Kidney epithelial cell (primary cell): ENCODE measurements at places on chromosomes 3 and 15. TPM values are rescaled to one million over a fixed set of nuclear protein-coding genes. Genes with fewer than 3 reads are reported as not detected.

Gene KY
- 0.04 and 0.27 TPM in 2 replicates for total RNA-seq

DNA sequence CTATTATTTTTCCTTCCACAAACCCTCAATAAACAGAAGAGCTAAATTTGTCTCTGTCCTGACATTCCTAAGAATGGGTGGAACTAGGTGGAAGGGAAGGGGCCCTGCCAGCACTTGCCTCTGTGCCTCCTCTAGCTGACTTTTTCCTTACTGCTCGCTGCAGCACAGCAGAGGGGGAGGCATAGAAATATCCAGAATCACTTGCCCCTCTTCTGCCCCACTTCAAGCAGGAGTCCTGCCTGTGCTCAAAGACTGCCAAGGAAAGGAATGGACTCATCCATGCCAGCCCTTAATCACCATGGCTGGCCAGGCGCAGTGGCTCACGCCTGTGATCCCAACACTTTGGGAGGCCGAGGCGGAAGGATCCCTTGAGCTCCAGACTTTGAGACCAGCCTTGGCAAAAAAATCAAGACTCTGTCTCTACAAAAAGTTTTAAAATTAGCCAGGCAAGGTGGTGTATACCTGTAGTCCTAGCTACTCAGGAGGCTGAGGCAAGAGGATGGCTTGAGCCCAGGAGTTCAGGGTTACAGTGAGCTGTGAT, 51.8 kb downstream of the ADCY5 start:
- no peak for DNase-seq

Gene LAMB2
- total RNA-seq, result 197 and 262 TPM in 2 replicates

DNA sequence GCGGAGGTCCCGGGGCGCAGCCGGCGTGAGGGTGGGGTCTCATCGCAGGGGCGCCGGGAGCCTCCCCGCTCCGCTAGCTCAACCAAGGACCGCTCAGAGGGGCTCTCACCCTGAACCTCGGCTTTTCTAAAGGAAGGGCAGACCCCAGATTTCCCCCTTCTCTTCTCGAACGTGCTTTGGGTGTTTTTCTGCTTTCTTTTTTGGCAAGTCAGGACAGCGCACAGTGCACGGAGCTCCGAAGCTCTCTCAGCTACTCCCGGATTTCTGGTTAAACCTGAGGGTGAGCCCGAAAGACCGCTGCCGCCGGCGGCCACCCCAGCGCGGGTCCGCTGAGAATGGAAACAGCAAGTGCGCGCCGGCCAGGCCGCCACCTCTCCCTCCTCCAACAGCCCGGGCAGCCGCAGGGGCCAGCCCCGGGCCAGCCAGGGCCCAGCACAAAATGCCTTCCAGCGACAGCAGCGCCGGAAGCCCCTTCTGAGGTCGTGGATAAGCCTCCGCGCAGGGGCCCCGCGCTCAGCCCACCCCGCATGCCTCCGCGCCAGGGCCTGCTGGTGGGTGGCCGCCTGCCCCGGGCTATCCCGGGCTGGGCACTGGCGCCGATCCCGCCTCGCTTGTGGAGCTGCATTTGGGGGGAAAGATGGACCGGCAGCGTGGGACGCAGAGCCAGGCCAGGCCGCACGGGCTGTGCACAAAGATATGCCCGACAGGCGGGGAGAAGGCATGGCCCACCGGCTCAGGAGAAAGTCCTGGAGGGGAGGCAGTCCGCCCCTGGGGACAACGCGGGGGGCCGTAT, 8.2 kb upstream of the OCA2 start:
- DNase-seq, result no peak

Gene DUOXA2
- total RNA-seq, result not detected in 2 replicates

- DNase-seq, result no peak
These were observed 25.6 kb upstream of the MUSTN1 start for GRCh38 chr3:52860424-52860768.

DNA sequence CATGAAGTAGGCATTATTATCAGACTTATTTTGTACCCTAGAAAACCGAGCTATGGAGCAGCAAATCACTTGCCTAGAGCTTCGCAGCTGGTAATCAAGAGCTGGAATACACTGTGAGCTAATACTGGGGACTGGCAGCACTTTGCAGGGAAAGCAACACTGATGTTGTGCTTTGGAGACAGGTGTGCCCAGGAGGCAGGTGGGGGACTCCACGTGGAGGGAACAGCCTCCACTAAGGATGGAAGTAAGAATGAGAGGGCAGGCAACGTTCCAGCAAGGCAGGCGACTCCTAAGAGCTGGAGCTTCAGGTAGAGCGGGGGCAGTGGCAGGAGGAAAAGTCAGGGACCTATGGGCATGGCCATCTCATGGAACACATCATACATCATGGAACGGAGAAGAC, 300.5 kb upstream of the IGF1R start:
- DNase-seq, result no peak

- DNase-seq, result no peak
These were observed 20.0 kb upstream of the CMTM6 start for GRCh38 chr3:32522682-32523081.

GRCh38 chr3:48446425-48447193, at the start of gene ATRIP:
Gene ATRIP, plus strand, starts transcription at chr3:48446737. Its CDS starts 109 bp downstream, at chr3:48446846.
- no peak for DNase-seq

Gene ARL6IP5
- 74.5 and 86.6 TPM in 2 replicates for total RNA-seq

GRCh38 chr3:29201604-29202003, 79.3 kb upstream of the RBMS3 start:
- no peak for DNase-seq

DNA sequence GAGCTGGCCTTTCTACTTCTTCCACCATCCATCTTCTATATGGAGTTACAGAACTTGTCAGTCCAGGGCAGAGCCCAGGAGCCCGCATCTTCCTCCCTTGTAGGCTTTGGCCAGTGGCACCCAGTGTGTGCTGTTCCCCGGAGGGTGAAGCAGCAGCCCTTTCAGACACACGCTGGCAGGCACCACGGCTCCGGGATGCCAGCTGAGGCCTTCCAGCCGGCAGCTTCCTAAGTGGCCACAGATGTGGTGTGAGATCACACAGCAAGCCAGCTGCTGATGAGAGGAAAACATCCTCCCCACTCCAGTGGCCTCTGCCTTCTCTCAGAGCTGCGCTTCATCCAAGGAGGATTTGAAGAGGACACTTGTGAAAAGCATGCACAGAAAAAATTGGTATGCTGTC, 24.1 kb downstream of the CRABP1 start:
- DNase-seq, result no peak

Gene EPHB3
- 1.0 and 1.5 TPM in 2 replicates for total RNA-seq

GRCh38 chr3:101656651-101657050, 20.3 kb downstream of the ZBTB11 start:
- no peak for DNase-seq

DNA sequence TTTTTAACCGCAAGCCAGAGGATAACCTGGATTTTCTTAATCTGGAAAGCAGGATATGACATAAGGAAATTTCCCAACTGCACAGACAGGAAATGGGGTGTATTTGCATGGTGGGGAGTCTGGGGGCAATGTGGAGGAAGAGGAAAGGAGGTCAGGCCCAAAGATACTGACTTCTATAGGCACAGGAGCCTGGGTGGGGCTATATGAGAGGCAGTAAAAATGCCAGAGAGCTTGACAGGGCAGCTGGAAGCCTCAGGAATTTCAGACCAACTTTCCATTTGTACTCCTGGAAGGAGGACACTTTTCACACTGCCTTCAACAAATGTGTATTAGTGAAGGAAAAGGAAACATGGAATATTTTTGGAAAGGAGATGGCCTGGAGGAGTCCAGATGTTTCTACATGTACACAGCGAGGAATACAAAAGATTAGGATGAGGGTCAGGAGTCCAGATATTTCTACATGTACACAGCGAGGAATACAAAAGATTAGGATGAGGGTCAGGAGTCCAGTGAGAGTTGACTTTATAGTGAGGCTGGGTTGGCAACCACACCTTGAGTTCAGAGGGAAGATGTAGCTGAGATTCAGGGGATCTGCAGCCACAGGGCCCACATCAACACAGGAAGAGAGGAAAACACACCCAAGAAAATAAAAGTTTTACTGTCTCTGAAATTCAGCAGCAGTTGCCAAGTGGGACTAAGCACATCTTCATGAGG, 111.9 kb upstream of the PTPRG start:
- no peak for DNase-seq

DNA sequence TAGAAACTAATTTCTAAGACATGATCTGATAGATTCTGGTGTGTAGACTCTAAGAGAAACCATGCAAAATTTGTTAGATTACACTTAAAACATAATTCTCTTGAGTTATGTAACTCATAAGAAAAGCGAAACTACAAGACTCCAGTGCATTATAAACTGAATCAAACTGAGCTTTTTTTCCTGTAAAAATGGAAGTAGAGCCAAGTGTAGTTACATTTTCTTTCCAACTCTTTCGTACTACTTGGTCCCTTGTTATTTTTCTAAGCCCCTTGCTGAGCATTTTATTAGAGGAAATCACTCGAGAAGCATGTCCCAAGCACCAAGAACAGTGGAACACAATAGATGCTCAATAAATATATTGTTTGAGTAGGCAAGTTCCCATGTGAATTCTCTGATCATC, 130.2 kb downstream of the GADL1 start:
- DNase-seq, result no peak

DNA sequence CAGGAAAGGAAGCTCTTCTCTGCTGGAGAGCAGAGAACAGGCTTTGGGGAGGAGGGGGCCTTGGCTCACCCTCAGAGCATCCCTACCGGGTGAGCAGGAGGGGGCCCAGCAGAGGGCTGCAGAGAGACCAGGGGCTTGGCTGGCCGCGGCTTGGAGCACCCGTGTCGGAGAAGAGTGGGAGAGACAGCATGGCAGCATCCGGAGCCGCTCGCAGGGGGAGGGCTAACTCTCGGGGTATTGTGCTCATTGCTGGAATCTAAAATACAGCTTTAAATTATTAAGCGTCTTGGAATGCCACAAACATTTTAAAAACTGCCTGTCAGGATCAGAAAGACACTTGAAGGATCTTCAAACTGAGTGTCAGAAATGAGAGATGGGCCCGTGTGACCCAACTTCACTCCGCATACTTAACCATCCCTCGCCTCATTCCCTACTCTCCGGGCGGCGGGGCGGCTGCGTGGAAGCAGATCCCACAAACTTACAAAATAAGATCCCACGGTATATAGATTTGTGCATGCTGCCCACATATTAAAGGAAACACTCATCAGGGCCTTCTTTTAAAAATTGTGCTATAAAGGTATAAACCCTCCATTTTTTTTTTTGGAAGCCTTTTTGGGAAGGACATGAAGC, 53.9 kb downstream of the EIF4E3 start:
- no peak for DNase-seq

- DNase-seq, result no peak
These were observed 761.7 kb downstream of the IGSF11 start for GRCh38 chr3:118272991-118273390.

Gene ZNF660
- total RNA-seq, result 2.3 and 2.5 TPM in 2 replicates

- DNase-seq, result no peak
These were observed 27.2 kb downstream of the AQR start for GRCh38 chr15:34942363-34942762.

- DNase-seq, result no peak
These were observed 270.4 kb downstream of the NAALADL2 start for GRCh38 chr3:175129571-175129970.

Gene GOLGA8S
- total RNA-seq, result not detected in 2 replicates

- no peak for DNase-seq
These were observed 189.1 kb downstream of the FAM43A start for GRCh38 chr3:194874783-194875182.

DNA sequence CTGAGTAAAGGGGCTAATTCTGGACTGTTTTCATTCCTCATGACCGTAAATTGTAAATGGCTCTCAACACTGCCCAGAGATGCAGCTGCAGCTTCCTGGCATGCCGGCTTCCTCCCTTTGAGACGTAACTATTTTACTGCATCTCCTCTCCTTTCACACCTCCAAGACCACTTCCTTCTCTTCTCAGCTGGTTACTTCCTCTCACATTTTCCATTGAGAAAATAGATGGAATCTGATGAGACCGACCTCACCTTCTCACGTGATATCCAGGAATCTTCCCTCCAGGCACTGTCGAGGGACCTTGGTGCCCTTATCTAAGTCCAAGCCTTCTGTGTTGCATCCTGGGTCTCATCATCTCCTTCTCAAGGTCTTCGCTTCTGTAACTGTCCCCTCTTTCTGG, 12.7 kb downstream of the LYSMD4 start:
- no peak for DNase-seq

- no peak for DNase-seq
These were observed 148.5 kb downstream of the SSR3 start for GRCh38 chr3:156406393-156406792.

DNA sequence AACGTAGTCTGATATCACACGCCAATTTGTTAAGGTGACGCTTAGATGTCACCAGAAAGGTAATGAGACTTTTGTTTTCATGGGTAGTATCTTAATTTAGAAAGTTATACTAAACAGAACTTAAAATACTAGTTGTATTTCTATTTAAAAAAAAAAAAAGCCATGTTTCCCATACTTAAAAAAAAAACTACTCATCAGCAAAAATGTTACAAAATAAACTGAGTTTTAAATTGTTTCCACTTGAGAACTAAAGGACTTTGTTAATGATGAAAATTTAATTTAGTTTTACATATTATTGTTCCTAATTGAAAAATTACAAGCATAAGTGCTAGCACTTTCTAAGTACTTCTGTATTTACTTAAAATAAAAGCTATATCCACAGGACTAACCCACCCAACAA, 300.8 kb upstream of the ATP11B start:
- no peak for DNase-seq

- no peak for DNase-seq
These were observed 14.3 kb upstream of the MOBP start for GRCh38 chr3:39453134-39453533.

GRCh38 chr3:49761661-49762060, 24.7 kb downstream of the IP6K1 start:
- no peak for DNase-seq
